ENCODE measurements at places on chromosomes 16 and 17. TPM values are rescaled to one million over a fixed set of nuclear protein-coding genes. Genes with fewer than 3 reads are reported as not detected.

CDK3 gene
- polyA plus RNA-seq: 3.3 TPM

ODAD4 gene
- 6.2 TPM for polyA plus RNA-seq

C17orf50 gene
- 0.68 TPM for polyA plus RNA-seq

TMEM98 gene
- 140 TPM for polyA plus RNA-seq

RTN4RL1 gene
- polyA plus RNA-seq: 4.3 TPM

SEC14L5 gene
- polyA plus RNA-seq: 14.6 TPM

C17orf78 gene
- polyA plus RNA-seq: not detected

PRDM7 gene
- not detected for polyA plus RNA-seq

DNA sequence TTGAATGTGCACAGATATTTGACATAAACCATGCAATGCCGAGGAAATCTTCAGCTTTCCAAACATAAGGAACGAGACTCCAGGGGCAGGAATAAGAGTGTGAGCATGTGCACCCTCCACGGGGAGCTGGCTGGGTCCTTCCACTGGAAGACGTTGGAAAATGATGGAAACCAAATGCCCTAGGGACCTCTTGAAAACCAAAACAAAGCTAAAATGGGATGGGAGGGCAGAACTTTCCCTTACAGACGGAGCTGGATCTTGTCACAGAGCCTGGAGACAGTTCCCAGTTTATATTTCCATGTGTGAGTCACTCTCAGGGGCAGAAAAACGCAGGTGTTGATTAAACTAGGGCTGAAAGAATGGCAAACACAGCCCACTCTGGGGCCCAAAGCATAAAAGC is 34.4 kb upstream of the DNAH17 start:
- DNase-seq: no peak

DNA sequence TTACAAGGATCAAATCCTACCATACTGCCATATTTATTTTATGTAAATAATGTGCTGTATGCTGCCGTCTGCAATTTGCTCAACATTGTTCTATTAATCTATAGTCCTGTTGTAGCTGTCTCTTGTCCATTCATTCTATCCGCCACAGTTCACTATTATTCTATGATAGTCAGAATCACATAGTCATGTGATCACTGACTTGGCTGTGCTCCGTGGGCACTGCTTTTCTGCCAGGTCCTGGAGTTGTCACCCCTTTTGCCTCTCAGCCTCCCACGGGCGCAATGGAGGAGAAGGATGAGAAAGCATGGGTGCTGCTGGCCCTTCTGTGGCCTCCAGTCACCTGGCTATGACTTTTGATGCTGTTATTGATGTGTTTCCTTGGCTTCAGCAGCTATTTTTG is 37.3 kb upstream of the ANKFY1 start:
- DNase-seq: no peak

DNA sequence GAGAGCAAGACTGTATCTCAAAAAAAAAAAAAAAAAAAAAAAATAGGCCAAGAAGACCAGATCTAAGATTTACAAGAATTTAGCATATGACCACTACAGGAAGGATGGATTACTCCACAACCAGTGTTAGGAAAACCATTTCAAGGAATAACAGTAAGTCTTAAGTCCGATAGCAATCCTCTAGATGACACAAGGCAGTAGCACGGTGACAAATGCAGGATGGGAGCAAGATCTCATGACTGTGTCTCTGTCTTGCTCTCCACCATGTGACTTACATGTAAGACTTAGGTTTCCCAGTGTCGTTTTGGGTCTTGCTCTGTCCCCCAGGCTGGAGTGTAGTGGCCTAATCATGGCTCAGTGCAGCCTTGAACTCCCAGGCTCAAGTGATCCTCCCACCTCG is 27.8 kb downstream of the C16orf96 start:
- no peak for DNase-seq

DNA sequence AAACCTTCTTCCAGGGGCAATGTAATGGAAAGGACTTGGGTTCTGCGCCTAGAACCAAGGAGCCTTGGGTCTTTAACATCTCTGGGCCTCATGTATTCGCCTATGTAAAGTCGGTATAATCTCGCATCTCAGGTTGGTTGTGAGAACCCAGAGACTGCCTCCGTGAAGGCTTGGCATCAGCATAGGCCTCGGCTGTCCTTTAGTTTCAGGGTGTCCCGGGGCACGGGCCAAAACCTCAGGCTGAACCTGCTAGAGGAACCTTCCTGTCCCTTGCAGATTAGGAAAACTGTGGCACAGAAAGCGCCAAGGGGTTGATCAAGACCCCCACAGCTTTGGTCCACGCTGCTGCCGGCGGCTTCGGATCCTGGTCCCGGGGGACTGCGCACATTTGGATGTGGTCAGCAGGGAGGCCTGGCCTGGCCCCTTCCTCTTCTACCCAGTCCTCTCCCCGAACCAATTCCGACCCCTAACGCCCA is 772 bp upstream of the PHAF1 start:
- no peak for DNase-seq

DNA sequence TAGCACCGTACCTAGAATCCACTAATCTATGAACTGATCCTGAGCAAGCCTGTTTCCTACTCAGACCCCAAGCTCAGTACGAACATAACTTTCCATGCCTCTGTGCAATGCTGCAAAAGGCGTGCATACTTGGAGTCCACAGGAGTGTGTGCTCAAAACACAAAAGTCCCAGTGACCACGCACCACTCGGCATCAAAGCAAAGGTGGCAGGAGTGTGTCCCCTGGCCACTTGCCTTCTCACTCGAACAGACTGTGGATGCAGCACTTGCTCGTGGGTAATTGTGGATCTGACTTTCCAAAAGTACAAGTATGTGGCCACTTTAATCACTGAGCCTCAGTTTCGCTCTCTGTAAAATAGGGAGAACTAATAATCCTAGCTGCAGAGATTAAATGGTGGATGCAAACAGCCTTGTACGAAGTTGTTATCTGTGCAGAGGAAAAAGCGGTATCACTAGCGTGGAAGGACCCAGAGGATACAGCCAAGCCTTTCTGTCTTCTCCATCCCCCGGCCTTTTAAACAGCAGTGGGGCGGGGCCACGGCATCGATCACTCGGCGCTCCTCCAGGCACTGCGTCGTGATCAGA is 311 bp upstream of the KDM8 start:
- DNase-seq: peak; percentile 97

DNA sequence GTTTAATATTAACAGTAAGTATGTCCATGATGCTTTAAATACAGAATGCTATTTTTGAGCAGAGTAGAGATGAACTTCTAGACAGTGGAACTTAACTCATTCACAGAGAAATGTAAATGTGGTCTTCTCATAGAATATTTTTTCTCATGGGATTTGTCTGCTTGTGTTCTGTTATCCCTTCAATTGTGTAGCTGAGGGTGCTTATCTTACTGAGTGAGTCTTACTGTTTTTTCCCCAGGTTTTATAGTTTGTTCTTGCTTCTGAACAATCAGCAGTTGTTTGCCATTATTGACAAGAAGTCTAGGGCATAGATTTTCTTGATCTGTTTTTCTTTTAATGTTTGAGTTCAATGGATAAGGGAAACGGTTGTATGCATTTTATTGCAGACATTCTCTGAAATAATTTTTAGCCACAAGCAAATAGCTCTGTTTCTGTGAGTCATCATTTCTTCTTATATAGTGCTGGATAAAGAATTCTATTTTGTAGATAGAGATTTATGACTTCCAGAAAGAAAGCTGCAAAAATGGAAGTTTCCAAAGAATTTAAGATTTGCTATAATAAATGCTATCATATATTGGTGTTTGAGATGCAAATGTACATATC is 60.5 kb downstream of the NF1 start:
- no peak for DNase-seq

DNA sequence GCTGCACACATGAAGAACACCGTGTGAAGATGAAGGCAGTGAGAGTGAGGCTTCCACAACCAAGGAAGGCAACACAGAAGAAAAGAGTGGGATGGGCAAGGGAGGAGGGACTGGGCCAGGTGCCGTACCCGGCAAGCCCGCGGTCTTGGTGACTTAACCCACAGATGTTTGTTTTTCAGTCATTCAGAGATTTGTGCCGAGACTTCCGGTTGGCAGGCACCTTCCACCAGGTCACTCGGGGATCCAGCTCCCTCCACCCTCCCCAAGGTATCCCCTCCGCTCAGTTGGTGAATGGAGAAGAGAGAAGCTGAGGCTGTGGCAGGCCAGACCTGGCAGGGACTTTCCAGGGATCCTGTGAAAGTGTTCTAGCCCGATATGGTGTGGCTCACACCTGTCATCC is 4.9 kb upstream of the KREMEN2 start:
- DNase-seq: no peak

GRCh38 chr17:7042501-7043181 is 1.3 kb downstream of the SLC16A11 start:
- no peak for DNase-seq

GRCh38 chr17:48645639-48646182 is 19.6 kb upstream of the HOXB9 start:
- no peak for DNase-seq
